Memory B cell (primary cell): ENCODE measurements at places on chromosomes 6 and 20.

DNA sequence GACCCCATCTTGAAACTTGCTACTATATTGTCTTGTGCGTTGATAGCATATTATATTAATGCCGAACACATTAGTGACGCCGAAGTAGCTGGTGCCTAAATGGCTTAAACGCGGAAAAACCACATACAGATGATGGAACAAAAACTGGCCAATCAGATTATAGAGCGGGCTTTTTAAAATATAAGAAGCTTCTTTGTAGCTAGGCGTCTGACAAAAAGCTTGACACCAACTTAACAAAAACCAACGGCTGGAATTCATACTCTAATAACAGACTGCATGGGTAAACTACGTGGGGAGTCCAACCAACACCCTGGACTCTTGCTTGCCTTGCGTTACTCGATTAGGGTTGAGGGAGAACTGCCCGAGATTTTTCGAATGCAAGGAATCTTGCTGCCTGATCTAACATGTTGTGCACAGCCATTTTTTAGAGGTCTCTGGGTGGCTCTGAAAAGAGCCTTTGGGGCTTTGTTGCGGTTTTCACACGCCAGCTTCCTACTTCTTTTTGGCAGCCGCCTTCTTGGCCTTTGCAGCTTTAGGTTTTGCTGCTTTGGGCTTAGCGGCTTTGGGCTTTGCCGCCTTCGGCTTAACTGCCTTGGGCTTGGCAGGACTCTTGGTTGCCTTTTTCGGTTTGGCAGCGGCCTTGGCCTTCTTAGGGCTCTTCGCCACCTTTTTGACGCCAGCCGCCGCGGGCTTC lies 45.7 kb downstream of the OR2B2 start:
- peaks cover 17% of the 10 kb centered on the region for H3K4me1 ChIP-seq
- no peaks in the 10 kb centered on the region for H3K36me3 ChIP-seq
- H3K4me3 ChIP-seq, result peak overlapping the region; percentile 98
- DNase-seq, result peak; percentile 73
- peak overlapping the region; percentile 95 for H3K27ac ChIP-seq
- no peaks in the 10 kb centered on the region for H3K27me3 ChIP-seq

DNA sequence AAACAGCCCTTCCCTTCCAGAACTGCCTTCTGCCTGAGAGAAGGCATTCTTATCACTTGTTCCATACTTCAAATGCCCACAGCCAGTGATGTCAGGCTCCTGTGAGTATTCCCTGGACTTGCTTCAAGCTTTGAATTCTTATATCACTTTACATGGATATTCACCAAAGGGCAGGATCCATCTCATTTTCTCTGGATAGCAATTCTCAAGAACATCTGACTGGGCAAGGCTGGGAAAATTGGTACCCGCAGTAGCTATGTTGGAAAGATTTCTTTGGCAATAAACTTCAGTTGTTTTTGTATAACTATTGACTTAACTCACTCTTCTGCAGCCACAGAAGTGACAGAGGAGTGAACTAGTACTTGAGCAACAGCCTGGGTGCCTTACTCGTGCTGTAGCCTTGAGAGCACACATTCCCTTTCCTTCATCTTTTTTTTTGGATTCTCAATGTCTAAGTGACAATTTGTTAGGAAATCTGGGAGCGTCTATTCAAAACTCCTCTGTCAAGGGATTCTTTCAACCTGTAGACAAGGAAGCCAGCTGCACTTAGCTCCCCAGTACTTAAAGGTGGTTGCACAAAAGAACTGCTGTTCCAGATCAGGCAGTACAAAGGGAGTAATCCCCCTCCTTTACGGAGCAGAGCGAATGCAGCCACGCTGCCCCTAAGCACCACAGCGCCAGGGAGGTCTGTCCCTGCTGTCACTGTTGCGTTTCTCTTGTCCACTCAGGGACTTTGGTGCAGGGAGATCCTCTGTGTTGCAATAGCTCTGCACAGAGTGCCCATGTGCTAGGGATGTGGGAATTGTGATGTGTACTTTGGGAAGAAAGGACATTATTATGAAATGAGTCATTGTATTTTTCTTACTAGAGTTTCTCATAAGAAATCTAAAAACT lies 69.6 kb downstream of the JAG1 start:
- H3K27me3 ChIP-seq, result no peaks in the 10 kb centered on the region
- peaks cover 32% of the 10 kb centered on the region for H3K36me3 ChIP-seq
- H3K27ac ChIP-seq, result peak overlapping the region; percentile 39
- no peak for DNase-seq
- H3K4me3 ChIP-seq, result no peak overlapping the region

DNA sequence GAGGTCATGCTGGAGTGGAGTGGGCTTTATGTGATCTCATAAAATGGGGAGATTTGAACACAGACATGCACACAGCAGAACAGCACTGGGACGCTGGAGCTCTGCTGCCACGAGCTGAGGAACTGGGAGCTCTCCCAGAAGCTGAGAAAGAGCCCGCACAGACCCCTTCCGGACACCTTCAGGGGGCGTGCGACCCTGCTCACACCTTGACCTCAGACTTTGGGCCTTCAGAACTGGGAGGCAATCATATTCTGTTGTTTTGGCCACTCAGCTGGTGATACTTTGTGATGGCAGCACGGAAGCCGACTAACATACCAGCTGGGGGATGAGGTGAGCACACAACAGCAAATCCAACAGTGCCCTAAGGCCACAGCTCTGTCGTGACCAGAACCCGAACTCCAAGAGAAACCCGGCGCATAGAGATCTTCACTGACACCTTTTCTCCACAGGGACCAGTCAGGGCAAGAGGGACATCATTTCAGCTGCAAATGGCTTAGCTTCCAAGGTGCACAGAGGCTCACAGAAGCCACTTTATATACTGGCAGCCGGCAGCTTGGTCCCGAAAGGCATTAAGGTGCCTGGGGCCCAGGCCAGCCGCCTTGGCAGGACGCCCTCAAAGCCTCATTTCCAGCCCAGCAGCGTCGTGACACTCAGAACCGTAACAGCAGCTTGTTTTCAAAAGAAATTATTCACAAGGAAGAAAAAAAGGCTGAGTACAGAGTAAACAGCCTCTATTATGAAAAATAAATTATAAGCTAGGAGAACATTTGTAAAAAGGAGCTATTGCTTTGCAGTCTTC lies 89.3 kb downstream of the RNASET2 start:
- H3K36me3 ChIP-seq, result peaks cover 2% of the 10 kb centered on the region
- no peak overlapping the region for H3K27ac ChIP-seq
- no peak for DNase-seq
- H3K4me1 ChIP-seq, result peaks cover 3% of the 10 kb centered on the region
- peaks cover under 1% of the 10 kb centered on the region for H3K27me3 ChIP-seq

DNA sequence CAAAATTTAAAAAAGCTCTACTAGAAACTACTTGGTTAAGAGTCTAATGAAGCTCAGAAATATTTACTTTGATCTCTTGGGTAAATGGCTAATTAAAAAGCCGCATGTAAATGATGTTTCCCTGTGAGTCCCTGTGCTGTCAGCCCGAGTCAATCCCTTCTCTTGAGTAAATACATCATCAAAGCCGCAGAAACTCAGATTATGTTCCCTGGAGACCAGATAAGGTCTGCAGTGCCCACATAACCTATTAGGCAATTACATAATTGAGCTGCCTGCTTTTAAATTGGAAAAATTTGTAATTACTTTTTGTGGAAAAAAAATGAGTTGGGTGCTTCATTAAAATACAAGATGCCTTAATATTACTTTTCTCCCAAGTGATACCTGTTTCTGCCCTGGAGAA lies 83.1 kb downstream of the KIZ start:
- no peak for DNase-seq
- no peak overlapping the region for H3K27ac ChIP-seq
- peaks cover 19% of the 10 kb centered on the region for H3K36me3 ChIP-seq
- no peaks in the 10 kb centered on the region for H3K4me1 ChIP-seq
- no peak overlapping the region for H3K4me3 ChIP-seq

- no peak for DNase-seq
- H3K27me3 ChIP-seq, result peaks cover 11% of the 10 kb centered on the region
- no peak overlapping the region for H3K27ac ChIP-seq
- peaks cover 9% of the 10 kb centered on the region for H3K4me1 ChIP-seq
Measured at GRCh38 chr20:38173237-38174156, 8.4 kb upstream of the TGM2 start.

GRCh38 chr6:101776919-101777350 lies 383.4 kb downstream of the GRIK2 start:
- H3K27me3 ChIP-seq, result no peaks in the 10 kb centered on the region
- H3K4me1 ChIP-seq, result no peaks in the 10 kb centered on the region
- no peaks in the 10 kb centered on the region for H3K36me3 ChIP-seq
- H3K27ac ChIP-seq, result no peak overlapping the region

DNA sequence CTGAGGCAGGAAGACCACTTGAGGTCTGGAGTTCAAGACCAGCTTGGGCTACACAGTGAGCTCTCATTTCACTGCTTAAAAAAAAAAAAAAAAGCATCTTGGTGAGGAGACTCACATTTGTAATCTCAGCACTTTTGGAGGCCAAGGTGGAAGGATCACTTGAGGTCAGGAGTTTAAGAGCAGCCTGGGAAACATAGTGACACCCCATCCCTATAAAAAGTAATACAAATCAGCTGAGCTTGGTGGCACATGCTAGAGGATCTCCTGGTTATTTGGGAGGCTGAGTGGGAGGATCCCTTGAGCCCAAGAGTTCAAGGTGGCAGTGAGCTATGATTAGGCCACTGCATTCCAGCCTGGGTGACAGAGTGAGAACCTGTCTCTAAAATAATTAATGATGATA lies 29.4 kb upstream of the SYNCRIP start:
- peaks cover 22% of the 10 kb centered on the region for H3K36me3 ChIP-seq
- H3K4me3 ChIP-seq, result no peak overlapping the region
- no peaks in the 10 kb centered on the region for H3K27me3 ChIP-seq

GRCh38 chr20:20699144-20699543 lies 13.3 kb downstream of the RALGAPA2 start:
- no peaks in the 10 kb centered on the region for H3K27me3 ChIP-seq
- H3K27ac ChIP-seq, result no peak overlapping the region
- DNase-seq, result no peak
- H3K4me1 ChIP-seq, result peaks cover 16% of the 10 kb centered on the region
- H3K4me3 ChIP-seq, result no peak overlapping the region
- peaks cover 7% of the 10 kb centered on the region for H3K36me3 ChIP-seq

- no peak overlapping the region for H3K4me3 ChIP-seq
- H3K27me3 ChIP-seq, result peaks cover under 1% of the 10 kb centered on the region
- no peak for DNase-seq
- H3K27ac ChIP-seq, result peak overlapping the region; percentile 41
- peaks cover 20% of the 10 kb centered on the region for H3K4me1 ChIP-seq
Measured at GRCh38 chr6:106446983-106447382, 86.5 kb downstream of the CRYBG1 start.

DNA sequence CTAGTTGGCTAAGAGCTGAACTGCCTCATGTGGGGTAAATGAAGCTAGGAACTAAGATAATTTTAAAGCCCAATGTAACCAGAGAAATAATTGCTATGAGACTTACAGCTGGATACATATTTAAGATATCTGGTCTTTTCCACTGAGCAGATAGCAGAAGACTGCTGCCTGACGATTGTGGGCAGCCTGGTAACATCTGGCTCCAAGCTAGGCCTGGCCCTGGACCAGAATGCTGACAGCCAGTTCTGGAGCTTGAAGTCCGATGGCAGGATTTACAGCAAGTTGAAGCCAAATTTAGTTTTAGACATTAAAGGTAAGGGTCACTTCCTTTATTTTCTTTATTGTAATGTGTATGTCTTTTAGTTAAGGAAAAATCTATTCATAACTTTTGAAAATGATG lies 65.7 kb downstream of the RTN4IP1 start:
- no peaks in the 10 kb centered on the region for H3K27me3 ChIP-seq
- H3K4me1 ChIP-seq, result peaks cover 8% of the 10 kb centered on the region
- no peak for DNase-seq
- H3K27ac ChIP-seq, result peak overlapping the region; percentile 84

- no peaks in the 10 kb centered on the region for H3K36me3 ChIP-seq
- no peak overlapping the region for H3K27ac ChIP-seq
- no peak for DNase-seq
- no peaks in the 10 kb centered on the region for H3K27me3 ChIP-seq
- H3K4me3 ChIP-seq, result no peak overlapping the region
Measured at GRCh38 chr6:56073761-56074160, 173.6 kb downstream of the COL21A1 start.

- no peaks in the 10 kb centered on the region for H3K4me1 ChIP-seq
- peaks cover 6% of the 10 kb centered on the region for H3K27me3 ChIP-seq
- DNase-seq, result no peak
- no peaks in the 10 kb centered on the region for H3K36me3 ChIP-seq
- no peak overlapping the region for H3K4me3 ChIP-seq
Measured at GRCh38 chr6:40359808-40360207, 227.4 kb downstream of the LRFN2 start.

GRCh38 chr6:26271668-26272024 lies 93.4 kb upstream of the BTN3A2 start:
- no peak for DNase-seq
- H3K27ac ChIP-seq, result no peak overlapping the region
- H3K4me3 ChIP-seq, result no peak overlapping the region
- no peaks in the 10 kb centered on the region for H3K36me3 ChIP-seq

DNA sequence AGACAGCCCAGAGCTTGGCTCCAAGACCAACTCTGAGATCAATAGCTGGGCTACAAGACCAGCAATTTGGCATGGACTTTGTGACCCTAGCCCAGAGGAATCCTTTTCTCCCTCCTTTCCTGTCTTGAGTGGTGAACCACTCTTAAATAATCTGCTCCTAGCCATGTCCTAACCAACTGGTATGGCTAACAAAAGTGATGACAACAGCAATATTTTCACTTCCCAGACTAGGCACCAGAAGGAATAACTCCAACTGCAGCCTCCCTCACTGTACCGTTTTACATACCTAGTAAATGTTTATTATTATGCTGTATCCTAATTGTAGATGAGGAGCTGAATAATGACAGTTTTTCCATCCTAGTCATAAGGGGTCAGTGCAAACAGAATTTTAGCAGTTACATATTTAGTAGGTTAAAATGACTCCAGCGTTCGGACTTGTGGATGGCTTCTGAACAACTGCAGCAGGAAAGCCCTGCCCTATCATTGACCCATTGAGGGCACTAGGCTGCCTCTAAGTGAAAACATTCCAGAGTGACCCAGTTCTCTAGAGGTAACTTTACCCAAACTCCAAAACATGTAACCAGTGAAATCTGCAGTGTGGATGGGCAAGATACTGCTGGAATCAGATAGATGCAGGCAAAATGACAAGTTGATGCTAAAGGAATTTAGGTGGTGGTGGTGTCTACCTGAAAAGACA lies 77.1 kb downstream of the SH3BGRL2 start:
- H3K4me3 ChIP-seq, result no peak overlapping the region
- no peak for DNase-seq
- no peaks in the 10 kb centered on the region for H3K4me1 ChIP-seq
- H3K27me3 ChIP-seq, result peaks cover 8% of the 10 kb centered on the region
- H3K27ac ChIP-seq, result no peak overlapping the region

DNA sequence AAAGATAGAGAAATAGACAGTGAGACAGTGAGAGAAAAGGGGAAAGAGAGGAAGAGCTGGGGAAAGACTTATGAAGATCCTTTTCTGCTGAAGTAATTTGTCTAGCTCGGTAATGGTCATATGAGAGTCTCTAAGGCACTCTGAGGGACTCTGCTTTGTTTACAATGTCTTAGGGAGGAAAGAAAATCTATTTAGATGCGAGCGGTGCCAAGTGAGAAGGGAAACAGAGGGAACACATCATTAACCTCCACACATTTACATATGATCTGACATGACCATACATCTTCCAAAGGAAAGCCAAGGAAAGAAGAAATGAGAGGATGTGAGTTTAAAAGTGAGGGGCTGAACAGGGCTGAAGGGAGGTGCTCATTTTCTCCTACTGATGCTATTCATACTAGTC lies 862.3 kb upstream of the CITED2 start:
- H3K36me3 ChIP-seq, result no peaks in the 10 kb centered on the region
- H3K4me3 ChIP-seq, result no peak overlapping the region
- no peak overlapping the region for H3K27ac ChIP-seq
- H3K27me3 ChIP-seq, result no peaks in the 10 kb centered on the region
- no peak for DNase-seq

GRCh38 chr6:157025437-157025836 lies 248.3 kb downstream of the ARID1B start:
- DNase-seq, result no peak
- peaks cover 6% of the 10 kb centered on the region for H3K36me3 ChIP-seq
- peaks cover 18% of the 10 kb centered on the region for H3K4me1 ChIP-seq
- no peak overlapping the region for H3K27ac ChIP-seq
